NCI-H446 treated with DMSO at 0.1 percent for 48 hours (cell line): ENCODE measurements at places on chromosomes 16 and 17.

DNA sequence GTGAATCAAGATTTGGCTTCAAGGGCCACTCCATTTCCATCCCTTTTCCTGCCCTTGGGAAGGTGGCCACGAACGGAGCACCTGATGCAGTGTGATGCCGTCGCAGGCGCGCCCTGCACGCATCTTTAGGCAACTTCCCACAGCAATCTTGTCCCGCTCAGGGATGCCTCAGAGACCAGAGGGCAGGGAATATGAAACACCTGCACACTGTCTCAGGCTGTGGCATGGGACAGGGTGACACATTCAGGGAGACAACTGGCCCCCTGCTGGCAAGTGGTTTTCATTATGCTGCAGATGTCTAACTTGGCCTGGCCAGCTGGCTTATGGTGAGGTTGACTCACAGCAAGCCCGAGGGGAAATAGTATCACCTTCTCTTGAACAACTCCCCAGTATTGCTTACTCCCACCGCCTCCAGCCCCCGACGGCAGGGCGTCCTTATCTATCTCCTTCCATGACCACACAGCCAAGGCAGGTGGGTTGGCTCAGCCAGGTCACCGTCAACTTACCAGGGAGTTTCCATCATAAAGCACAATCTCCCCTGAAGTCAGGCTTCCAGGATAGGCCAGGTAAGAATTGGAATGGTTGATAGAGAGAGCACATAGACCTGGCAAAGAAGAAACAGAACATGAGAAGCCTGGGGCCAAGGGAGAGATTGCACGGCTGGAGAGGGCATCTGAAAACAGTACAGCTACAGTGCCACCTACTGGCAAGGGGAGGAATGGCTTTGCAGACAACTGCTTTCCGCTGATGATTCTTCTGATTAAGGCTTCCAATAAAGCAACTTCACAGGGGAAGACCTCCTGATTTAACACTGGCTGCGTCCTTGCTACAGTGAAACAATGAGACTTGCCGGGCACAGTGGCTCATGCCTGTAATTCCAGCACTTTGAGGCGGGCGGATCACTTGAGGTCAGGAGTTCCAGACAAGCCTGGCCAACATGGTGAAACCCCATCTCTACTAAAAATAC, 21.1 kb downstream of the WIPI1 start:
- DNase-seq: peak; percentile 38

DNA sequence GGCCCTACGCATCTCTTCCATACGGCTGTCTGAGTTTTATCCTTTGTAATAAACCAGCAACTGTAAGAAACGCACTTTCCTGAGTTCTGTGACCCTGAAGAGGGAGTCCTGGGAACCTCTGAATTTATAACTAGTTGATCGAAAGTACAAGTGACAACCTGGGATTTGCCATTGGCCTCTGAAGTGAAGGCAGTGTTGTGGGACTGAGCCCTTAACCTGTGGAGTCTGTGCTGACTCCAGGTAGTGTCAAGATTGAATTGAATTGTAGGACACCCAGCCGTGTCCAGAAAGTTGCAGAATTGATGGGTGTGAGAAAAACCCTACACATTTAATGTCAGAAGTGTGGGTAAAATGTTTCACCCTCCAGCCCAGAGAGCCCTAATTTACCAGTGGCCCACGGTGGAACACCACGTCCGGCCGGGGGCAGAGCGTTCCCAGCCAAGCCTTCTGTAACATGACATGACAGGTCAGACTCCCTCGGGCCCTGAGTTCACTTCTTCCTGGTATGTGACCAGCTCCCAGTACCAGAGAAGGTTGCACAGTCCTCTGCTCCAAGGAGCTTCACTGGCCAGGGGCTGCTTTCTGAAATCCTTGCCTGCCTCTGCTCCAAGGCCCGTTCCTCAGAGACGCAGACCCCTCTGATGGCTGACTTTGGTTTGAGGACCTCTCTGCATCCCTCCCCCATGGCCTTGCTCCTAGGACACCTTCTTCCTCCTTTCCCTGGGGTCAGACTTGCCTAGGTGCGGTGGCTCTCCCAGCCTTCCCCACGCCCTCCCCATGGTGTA, 1.5 kb downstream of the GAA start:
- no peak for DNase-seq

DNA sequence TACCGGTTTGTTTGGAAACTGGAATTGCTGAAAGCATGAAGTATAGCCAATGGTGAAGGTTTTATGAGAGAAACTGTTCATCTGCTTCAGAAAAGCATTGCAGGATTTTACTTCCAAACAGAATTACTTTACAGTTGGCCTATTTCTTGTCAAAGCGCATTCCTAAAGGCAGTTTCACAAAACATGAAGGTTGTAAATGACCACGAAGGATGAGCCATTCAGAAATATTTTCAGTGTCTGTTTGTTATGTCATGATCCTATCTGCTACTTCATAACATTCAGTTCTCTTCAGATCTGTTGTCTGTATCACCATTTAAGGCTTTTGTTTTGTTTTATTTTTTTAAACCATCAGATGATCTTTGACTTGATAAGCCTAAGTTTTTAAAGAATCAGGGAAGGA, 45.7 kb downstream of the AATF start:
- DNase-seq: no peak

DNA sequence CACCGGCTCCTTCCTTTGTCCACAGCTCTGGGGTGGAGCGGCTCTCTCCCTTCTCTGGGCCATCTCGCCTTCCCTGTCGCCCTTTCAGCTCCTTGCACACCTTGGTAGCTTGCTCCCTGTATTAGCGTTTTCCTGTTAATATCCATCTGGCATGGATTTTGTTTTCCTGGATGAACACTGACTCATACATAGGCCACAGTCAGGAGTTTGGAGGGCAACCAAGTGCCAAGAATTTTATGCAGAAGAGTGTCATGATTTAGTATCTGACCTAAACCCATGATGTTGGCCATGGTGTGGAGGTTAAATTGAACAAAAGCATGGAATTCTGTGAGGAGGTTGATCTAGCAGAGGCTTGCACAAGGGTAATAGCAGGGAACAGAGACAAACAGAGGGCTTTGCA, 180.9 kb downstream of the AIPL1 start:
- peak; percentile 74 for DNase-seq

DNA sequence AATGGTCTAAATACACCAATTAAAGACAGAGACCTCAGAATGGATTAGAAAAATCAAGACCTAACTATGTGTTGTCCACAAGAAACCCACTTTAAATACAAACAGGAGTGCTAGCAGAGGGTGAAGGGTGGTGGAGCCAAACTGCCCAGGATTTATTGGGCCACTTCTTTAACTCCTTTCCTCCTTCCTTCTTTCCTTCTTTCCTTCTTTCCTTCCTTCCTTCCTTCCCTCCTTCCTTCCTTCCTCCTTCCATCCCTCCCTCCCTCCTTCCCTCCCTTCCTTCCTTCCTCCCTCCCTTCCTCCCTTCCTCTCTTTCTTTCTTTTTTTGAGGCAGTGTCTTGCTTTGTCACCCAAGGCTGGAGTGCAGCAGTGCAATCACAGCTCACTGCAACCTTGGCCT, 34.3 kb upstream of the EMP2 start:
- no peak for DNase-seq

- DNase-seq: no peak
Measured at GRCh38 chr16:50381679-50382440, 13.1 kb upstream of the BRD7 start.

GRCh38 chr16:48330841-48331192, 54.4 kb downstream of the SIAH1 start:
- no peak for DNase-seq

DNA sequence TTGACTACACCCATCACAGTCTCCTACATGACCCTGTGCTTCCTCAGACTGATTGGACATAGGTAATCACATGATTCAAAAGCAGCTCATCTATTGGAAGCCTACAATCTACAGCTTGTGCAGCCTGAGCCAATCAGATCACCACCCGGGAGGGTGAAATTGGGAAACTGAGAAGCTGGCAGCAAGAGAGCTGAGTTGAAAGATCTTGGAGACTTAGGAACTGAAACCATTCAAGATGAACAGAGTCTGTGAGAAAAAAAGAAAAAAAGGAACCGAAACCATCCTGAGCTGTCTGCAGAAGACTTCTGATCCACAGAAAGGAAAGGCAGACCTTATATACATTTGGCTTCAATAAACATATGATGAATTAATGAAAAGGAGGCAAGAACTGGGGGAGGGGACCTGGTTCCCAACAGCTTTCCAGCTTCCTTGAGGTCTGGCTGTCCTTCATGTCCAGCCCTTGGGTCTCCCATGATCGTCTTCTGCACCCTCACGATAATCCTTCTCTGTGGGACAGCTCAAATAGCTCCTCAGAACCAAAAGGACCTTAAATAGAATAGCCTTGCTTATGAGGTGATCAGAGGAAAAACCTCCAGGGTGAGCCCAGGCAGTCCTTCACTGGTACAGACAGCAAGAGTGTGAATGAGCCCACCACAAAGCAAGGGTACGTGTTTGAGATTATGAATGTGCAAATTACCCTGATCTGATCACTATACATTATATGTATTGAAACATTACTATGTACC, 32.6 kb downstream of the PLXDC1 start:
- no peak for DNase-seq

DNA sequence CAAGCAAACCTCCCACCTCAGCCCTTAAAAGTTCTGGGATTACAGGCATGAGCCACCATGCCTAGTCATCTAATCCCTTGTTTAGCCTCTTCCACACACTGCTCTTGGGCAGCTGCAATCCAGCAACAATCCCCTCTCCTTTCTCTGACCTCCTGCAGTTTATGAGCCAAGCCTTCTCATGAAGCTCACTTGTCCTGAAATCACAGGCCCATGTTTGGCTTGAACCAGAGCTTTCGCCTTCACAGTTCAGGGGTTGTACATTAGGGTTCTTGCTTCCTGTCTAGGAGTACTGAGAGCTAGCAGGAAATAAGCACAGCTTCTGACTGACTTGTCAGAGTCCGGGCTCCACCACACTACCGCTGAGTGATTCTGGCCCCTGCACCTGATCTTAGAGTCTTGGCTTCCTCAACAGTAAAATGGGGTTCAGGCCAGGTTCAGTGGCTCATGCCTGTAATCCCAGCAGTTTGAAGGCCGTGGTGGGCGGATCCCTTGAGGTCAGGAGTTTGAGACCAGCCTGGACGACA, 16.3 kb downstream of the ERAL1 start:
- no peak for DNase-seq
